ENCODE measurements at places on chromosomes 2 and 18.

- DNase-seq: peak; percentile 87
These were observed 184.7 kb downstream of the SATB2 start for GRCh38 chr2:199273042-199273511.

DNA sequence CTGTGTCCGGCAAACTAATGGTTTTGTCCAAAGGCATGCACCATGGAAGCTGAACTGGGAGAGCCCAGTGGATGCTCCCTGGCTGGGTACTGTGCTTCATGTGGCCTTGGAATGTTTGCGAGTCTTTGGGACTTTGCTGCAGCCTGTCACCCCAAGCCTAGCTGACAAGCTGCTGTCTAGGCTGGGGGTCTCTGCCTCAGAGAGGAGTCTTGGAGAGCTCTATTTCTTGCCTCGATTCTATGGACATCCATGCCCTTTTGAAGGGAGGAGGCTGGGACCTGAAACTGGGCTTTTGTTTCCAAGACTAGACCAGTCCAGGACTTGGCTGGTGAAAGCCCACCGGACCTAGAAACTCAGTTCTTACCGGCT is 1.7 kb downstream of the MARS2 start:
- DNase-seq: no peak

DNA sequence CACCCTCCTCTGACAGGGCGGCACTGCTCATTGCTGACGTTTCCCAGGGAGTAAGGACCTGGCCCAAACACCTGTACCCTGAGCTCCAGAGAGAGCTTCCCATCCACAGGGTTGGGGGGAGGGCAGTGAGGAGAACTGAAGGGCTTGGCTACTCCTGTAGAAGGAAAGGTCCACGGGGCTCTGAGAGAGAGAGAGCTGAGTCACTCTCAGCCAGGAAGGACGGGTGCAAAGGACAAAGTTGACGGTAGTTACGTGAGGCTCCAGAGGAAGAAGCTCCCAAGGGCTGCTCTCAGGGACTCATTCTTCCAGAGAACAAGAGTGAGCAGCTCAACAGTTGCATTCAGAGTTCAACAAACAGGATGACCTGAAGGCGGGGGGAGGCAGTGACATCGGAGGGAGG is 852.5 kb downstream of the GALR1 start:
- no peak for DNase-seq

- no peak for DNase-seq
These were observed 50.9 kb downstream of the HK2 start for GRCh38 chr2:74884866-74885265.

GRCh38 chr2:233831861-233832260 is 22.5 kb downstream of the HJURP start:
- no peak for DNase-seq

GRCh38 chr2:217160103-217160743 is 300.4 kb upstream of the TNP1 start:
- DNase-seq: no peak

GRCh38 chr2:113806217-113806913 is 49.9 kb upstream of the SLC35F5 start:
- no peak for DNase-seq

DNA sequence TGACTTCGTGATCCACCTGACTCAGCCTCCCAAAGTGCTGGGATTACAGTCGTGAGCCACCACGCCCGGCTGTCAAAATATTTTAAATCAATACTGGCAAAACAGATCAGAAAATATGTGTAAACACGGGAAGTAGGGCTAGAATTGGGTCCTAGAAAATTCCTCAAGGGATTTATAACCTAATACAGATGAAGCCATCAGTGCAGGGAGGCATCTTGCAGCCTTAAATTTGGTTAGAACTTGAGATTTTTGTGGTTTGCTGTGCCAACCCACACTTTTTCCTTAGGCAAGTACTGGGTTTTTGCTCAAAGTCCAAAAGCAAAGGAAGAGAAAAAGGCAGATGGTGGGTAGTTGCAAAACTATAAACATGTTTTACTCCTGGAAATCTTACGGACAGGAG is 33.7 kb upstream of the NFE2L2 start:
- no peak for DNase-seq

GRCh38 chr2:68714866-68715265 is 19.7 kb upstream of the ARHGAP25 start:
- no peak for DNase-seq

GRCh38 chr2:60710707-60711106 is 45.4 kb upstream of the PAPOLG start:
- DNase-seq: no peak

GRCh38 chr18:45560870-45561269 is 54.4 kb upstream of the SLC14A2 start:
- no peak for DNase-seq

DNA sequence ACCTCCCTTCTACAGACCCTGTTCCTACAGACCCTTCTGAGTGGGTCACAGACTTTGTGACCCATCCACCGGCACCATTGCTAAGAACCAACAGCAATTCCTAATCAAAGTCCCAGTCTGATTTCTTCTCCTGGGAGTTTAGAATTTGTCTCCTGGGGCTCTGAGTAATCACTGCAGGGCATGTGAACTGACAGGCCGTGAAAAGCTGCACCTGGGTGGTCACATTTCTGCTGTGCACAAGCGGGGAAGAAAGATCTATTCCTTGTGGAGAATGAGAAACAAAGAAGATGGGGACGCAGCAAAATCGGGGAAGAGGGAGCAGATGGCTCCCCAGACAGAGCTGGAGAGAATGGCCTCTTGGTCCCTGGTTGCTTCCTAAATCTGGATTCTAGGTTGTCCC is 151.0 kb downstream of the ARL4C start:
- no peak for DNase-seq

- DNase-seq: no peak
These were observed 29.0 kb downstream of the PDE6D start for GRCh38 chr2:231752061-231752460.

DNA sequence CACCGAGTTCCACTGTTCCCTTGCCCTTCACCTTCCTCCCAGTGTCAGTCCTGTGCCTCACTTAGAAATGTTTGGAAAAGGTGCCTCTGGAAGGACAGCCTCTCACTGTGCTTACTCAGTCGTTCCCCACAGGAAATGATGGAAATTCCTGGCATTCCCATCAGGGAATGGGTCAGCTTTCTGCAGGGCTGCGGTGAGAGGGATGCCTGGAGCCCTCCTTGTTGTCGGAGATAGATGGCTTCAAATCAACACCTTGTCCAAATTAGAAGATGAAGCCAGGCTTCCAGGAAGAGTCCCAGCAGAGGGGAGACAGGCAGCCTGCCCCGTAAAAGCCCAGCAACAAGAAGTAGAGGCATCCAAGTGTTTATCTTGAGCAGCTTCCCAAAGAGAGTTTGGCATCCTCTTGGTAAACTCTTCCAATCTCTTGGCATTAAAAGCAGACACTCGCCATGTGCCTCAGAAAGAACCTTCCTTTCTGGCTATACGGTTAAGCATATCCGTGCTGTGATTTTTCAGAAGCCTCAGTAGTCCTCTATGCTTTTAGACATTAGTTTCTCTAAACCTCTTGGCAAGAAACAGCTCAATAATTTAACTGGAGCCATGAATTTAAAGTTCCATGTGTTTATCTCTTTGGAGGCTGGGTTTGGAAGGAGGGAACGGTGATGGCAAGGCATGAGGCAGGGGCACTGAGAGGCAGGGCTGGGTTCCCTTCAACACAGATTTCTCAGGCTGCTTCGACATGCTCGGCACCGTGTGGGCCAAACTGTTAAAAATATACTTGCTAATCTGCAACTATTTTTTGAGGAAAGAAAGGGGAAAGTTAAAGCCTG is 25.1 kb downstream of the COLEC12 start:
- DNase-seq: peak; percentile 96

DNA sequence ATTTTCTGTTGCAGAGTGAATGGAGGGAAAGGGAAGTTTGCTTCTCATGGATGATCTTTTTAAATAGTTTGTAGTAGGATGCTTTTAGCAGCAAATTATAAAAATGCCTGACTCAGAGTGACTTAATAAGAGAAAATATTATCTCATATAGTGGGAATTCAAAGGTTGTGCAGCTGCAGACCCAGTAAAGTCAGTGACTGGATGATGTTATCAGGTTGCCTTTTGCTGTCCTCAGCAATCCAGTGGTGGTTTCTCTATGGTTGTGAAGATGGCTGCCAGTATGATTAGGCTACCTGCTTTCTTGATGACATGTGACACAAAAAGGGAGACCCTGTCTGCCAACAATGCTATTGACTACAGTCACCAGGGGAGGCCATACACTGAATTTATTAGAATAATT is 184.8 kb downstream of the DIS3L2 start:
- DNase-seq: peak; percentile 64

- no peak for DNase-seq
These were observed 491.0 kb downstream of the LRP1B start for GRCh38 chr2:141639809-141640208.

- DNase-seq: no peak
These were observed 19.9 kb upstream of the CXXC1 start for GRCh38 chr18:50307400-50307737.

DNA sequence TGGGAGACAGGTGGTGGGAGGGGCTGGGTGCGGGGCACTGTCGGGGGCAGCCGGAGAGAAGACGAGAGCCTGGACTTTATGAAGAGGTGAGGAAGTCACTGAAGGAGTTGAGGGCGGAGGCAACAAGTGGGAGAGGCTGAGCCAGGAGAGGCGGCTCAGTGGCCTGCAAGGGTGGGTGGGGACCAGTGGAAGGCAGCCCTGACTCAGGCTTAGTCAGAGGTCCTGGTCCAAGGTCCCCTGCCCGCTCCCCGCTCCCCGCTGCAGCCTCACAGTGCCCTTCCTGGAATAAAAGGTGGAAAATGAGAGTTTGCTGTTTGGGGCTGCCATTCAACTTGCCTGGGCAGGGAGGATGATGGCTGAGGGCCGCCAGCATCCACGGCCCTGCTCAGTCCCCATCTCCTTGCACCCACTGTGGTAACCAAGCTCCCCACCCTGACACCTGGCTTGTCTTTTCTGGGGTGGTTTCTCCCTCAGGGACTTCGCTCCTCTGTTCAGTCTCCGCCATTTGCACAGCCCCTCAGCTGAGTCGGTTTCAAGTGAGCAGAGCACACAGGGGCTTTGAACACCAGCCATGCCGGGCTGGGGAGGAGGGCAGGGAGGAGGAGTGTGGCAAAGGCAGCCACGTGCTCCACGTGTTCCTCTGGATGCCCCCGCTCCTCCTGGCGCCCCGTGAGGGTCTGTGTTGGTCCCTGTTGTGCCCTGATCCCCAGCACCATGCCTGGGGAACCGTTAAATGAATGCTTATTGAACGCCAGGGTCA is 13.7 kb upstream of the RALB start:
- DNase-seq: peak; percentile 90

- no peak for DNase-seq
These were observed 256.6 kb downstream of the CYRIA start for GRCh38 chr2:16409006-16409390.

DNA sequence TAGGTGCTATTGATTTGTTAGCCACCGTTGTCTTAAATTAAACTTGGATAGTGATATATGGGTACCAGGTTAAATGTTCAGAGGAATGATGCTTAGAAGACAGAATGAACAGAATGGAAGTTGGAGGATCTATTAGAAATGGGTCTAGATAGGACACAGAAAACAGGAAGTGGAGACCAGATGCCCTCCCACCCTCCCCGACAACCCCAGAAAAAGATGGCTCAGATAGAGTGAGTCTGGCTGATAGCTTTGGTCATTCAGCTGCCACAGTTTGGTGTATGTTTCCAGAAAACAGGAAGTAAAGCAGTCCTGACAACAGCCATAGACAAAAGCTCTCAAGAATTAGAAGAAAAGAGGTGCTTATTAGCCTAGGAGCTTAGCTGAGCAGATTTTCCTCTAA is 71.5 kb upstream of the DSG1 start:
- no peak for DNase-seq

- no peak for DNase-seq
These were observed 150.3 kb upstream of the TNP1 start for GRCh38 chr2:217010173-217010572.

- DNase-seq: no peak
These were observed 3.9 kb upstream of the SH3RF3 start for GRCh38 chr2:109124982-109125592.

GRCh38 chr2:96117701-96118588 is 1.6 kb upstream of the ADRA2B start:
- no peak for DNase-seq

GRCh38 chr18:3246635-3247239 is 864 bp upstream of the MYL12A start:
- DNase-seq: no peak

Measured in fibroblast of lung (primary cell).